ENCODE measurements at places on chromosomes 11 and 22. TPM values are rescaled to one million over a fixed set of nuclear protein-coding genes. Genes with fewer than 3 reads are reported as not detected.
A peak's percentile ranks its signal among the peaks of the same experiment; 100 is the strongest.

The SYVN1 gene
- total RNA-seq: 124 TPM

DNA sequence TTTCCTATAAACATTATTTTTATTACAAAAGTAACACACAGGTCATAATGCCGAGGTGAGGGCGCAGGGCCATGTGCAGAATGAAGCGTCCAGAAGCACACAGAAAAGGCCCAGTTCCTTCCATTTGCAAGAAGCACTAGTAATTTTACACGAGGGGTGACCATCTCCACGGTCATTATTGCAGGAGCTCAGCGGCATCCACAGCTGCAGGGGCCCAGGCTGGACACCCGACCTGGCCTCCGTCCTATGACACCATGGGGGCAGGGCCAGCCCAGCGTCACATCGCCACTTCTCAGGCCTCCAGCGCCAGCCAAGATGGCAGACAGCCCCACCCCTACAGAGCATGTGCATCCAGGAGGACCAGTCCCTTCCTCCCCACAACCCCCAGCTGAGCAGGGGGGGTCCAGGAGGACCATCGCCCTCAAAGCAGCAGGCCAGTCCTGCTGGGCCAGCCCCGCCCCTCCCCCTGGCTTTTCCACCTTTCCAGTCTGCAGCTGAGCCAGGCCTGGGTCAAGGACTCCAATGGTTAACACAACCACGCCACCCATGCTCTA, 3.5 kb downstream of the IGF2 start:
- H3K27me3 ChIP-seq: peaks cover 82% of the 10 kb centered on the region
- H3K4me3 ChIP-seq: no peak overlapping the region
- no peak for DNase-seq
- H3K36me3 ChIP-seq: no peaks in the 10 kb centered on the region
- H3K4me1 ChIP-seq: peaks cover 4% of the 10 kb centered on the region

GRCh38 chr11:2526808-2527381, 82.1 kb downstream of the KCNQ1 start:
- H3K27ac ChIP-seq: peak overlapping the region; percentile 79
- no peaks in the 10 kb centered on the region for H3K36me3 ChIP-seq
- H3K27me3 ChIP-seq: no peaks in the 10 kb centered on the region
- DNase-seq: peak; percentile 92

GRCh38 chr11:29018631-29019030, 910.4 kb downstream of the METTL15 start:
- DNase-seq: no peak
- H3K4me3 ChIP-seq: no peak overlapping the region
- H3K4me1 ChIP-seq: no peaks in the 10 kb centered on the region
- no peaks in the 10 kb centered on the region for H3K27me3 ChIP-seq

The RIMBP3C gene
- total RNA-seq: 2.0 TPM

DNA sequence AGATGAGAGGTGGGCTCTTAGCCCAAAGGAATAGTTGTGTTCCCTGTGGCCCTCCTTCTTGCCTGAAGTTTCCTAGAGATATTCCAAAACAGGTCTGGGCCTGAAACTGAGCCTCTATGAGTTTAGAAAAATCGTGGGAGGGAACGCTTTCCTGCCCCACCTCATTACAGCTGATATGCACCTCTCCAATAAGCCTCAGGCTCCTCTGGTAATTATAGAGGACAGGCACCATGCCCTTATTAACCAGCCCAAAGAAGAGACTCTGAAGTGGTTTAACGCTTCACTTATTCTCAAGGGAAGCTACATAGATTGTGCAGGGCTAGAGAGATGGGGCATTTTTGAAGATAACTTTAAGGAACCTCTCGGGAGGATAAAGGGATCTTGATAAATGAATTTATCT, 3.4 kb upstream of the MPZL2 start:
- H3K4me3 ChIP-seq: no peak overlapping the region
- H3K27ac ChIP-seq: no peak overlapping the region
- DNase-seq: no peak
- no peaks in the 10 kb centered on the region for H3K36me3 ChIP-seq

The NEFH gene
- 1.6 TPM for total RNA-seq

The ISX gene
- not detected for total RNA-seq

GRCh38 chr11:103170865-103171264, 61.6 kb downstream of the DYNC2H1 start:
- no peaks in the 10 kb centered on the region for H3K4me1 ChIP-seq
- H3K27ac ChIP-seq: no peak overlapping the region
- peaks cover 3% of the 10 kb centered on the region for H3K36me3 ChIP-seq
- no peak for DNase-seq

The AAMDC gene
- 22.4 TPM for total RNA-seq

DNA sequence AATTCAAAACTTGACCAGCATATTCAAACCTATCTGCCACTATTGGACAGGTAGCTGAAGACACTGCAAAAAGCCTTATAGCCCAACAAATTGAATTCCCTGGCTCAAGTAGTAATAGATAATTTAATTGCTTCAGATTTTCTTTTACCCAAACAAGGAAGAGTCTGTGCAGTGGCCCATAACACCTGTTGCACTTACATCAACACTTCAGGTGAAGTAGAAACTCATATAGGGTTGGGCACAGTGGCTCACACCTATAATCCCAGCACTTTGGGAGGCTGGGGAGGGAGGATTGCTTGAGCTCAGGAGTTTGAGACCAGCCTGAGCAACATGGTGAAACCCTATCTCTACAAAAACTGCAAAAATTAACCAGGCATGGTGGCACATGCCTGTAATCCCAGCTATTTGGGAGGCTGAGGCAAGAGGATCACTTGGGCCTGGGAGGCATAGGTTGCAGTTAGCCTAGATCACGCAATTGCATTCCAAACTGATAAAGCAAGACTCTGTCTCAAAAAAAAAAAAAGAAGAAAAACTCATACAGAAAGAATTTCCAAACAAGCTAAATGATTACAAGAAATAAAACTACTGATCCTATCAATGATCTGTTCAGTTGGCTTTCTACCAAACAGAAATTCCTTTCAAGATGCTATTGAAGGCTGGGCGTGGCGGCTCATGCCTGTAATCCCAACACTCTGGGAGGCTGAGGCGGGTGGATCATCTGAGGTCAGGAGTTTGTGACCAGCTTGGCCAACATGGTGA, 9.5 kb downstream of the FOLR3 start:
- no peaks in the 10 kb centered on the region for H3K27me3 ChIP-seq
- no peak overlapping the region for H3K4me3 ChIP-seq
- no peaks in the 10 kb centered on the region for H3K4me1 ChIP-seq

DNA sequence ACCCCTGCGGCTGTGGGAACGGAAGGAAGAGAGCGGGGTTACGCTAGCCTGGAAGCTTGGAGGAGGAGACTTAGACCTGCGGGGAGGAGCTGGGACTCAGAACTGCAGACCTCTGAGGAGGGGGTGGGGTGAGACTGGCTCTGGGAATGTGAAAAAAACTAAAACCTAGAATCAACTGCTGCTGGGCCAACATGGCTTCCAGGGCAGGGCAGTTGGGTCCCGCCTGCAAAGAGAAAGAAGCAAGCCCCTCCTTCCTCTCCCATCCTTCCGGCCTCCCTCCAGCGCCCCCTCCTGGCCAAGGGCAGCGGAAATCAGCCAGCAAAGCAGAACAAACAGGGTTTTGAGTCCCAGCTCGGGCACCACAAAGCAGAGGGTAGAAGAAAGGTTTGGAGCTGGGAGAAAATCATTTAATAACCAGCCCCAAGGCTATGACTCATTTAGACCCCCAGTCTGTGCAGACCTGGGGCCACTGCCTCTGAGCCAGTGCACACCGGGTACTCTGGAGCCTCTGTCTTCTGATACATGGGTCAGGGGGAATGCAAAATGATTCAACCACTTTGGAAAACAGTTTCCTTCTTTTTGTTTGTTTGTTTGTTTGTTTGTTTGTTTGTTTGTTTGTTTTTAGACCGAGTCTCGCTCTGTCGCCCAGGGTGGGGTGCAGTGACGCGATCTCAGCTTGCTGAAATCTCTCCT, 7.3 kb upstream of the NCF4 start:
- no peaks in the 10 kb centered on the region for H3K36me3 ChIP-seq
- peak; percentile 96 for DNase-seq
- H3K4me3 ChIP-seq: peak overlapping the region; percentile 15
- H3K27ac ChIP-seq: peak overlapping the region; percentile 30

DNA sequence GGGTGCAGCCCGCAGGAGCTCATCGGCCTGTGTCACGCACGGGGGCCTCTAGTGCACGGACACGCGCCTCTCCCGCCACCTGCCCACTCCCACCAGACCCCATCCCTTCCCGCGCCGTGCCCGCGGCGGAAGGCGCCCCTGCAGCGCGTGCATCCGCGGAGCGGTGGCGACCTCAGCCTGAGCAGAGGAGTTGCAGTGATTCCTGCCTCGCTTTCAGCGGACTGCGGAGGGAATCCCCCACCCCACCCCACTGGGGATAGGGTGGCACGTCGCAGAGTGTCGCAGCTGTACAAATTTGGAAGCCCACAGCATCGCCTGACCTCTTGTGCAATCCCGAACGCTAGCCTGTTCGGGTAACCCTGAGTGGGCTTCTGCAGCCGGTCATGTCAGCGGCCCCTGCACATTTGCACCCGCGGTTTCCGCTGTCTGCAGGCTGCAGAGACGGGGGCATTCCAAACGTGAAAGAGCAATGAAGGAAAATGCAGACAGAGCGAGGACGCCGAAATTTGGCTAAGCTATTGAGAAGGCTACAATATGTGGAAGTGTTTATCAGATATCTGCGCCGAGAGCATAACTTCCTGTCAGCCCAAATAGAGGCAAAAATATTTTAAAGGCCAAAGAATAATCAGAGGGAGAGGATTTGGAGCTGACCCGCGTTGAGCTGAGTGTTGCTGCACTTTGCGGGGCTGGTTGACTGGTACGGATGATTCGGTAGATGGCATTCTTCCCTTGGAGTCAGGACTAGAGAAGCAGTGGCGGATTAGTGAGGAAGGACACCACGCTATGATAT, 617 bp upstream of the ARHGAP20 start:
- H3K27me3 ChIP-seq: peaks cover 40% of the 10 kb centered on the region
- no peak for DNase-seq
- peak overlapping the region; percentile 48 for H3K27ac ChIP-seq
- H3K36me3 ChIP-seq: no peaks in the 10 kb centered on the region
- H3K4me3 ChIP-seq: peak overlapping the region; percentile 71

The TRIM48 gene
- not detected for total RNA-seq

- no peak overlapping the region for H3K4me3 ChIP-seq
- no peak for DNase-seq
- no peak overlapping the region for H3K27ac ChIP-seq
- H3K4me1 ChIP-seq: no peaks in the 10 kb centered on the region
These were observed 2.0 kb downstream of the SLC6A5 start for GRCh38 chr11:20601221-20601914.

DNA sequence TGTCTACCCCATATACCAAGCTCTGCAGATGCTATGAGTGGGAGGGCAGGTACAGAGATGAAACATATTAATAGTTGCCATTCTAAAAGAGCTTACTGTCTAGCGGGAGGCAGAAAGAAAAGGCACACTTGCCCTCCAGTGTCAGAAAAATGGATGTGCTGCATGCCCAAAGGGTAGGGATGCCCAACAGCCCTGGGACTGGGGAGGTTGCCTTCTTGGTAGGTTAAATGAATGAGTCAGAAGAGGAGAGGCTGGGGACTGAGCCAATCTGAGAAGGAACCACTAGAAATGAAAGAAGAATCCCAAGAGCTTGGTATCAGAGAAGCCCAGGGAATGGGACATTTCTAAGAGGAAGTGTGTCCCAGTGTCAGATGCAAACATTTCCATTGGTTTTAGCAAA, 1.2 kb downstream of the BIRC3 start:
- DNase-seq: peak; percentile 69
- H3K4me1 ChIP-seq: peaks cover 76% of the 10 kb centered on the region
- H3K27me3 ChIP-seq: no peaks in the 10 kb centered on the region
- H3K36me3 ChIP-seq: peaks cover 20% of the 10 kb centered on the region
- peak overlapping the region; percentile 83 for H3K4me3 ChIP-seq

The CYP2D6 gene
- total RNA-seq: 1.5 TPM

GRCh38 chr11:106917973-106918372, 100.3 kb downstream of the GUCY1A2 start:
- no peak overlapping the region for H3K27ac ChIP-seq
- H3K4me1 ChIP-seq: no peaks in the 10 kb centered on the region
- DNase-seq: no peak
- H3K4me3 ChIP-seq: no peak overlapping the region
- no peaks in the 10 kb centered on the region for H3K36me3 ChIP-seq

The PRR5L gene
- 126 TPM for total RNA-seq

DNA sequence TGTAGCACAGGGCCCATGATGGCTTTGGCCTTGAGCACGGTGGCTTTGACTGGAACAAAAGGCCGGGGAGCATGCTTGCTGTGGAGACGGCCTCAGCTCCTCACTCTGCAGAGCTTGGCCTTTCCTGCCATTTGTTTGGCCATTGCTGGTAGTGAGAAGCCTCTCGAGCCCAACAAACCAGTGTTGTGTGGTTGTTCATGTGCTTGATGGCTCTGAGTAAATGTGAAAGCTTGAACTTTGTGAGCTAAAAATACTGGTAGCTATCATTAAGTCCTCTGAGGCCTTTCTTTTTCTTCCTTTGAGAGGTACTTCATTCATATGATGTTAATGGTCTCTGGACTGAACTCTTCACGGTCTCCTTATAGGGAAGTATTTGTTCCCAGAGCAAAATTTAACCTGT, 39.6 kb downstream of the NAT10 start:
- H3K36me3 ChIP-seq: peaks cover 96% of the 10 kb centered on the region
- H3K27me3 ChIP-seq: no peaks in the 10 kb centered on the region
- no peak overlapping the region for H3K27ac ChIP-seq
- peaks cover 14% of the 10 kb centered on the region for H3K4me1 ChIP-seq
- no peak for DNase-seq

DNA sequence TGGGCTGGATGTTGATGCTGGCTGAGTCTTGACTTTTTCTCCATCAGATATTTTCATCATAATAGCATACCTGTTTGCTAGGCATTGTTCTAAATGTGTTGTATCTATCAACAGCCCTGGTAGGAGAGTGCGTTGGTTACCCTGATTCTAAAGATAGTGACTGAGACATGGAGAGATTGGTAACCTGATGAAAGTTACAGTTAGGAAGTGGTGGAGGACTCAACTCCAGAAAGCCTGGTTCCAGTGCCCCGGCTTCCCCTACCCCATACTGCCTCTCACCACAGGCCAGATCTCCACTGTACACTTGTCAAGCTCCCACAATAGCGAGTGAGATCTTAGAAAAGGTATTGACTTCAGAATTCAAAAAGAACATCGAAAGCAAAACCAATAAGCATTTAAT, 22.8 kb upstream of the RELT start:
- no peaks in the 10 kb centered on the region for H3K4me1 ChIP-seq
- no peaks in the 10 kb centered on the region for H3K36me3 ChIP-seq
- no peak overlapping the region for H3K27ac ChIP-seq
- no peaks in the 10 kb centered on the region for H3K27me3 ChIP-seq
- no peak for DNase-seq
- H3K4me3 ChIP-seq: no peak overlapping the region

The SGSM1 gene
- 0.37 TPM for total RNA-seq

DNA sequence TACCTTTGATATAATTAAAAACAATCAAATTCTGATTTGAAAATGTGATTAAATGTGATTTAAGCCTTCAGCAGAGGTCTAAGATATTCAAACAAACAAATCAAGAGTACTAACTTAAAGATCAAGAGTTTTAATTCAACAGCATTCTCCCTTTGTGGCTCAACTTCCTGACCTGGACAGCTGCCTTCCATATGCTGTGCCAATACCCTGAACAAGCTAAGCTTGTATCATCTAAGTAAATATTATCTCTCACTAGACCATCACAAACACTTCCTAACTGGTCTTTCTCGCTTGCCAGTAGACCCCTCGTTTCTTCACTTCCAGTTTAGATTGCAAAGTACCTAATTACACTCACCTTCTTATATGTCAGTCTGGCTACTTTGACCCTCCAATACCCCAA, 35.9 kb upstream of the P4HA3 start:
- H3K4me3 ChIP-seq: no peak overlapping the region
- H3K27me3 ChIP-seq: no peaks in the 10 kb centered on the region
- no peaks in the 10 kb centered on the region for H3K36me3 ChIP-seq
- no peaks in the 10 kb centered on the region for H3K4me1 ChIP-seq
- DNase-seq: no peak
- H3K27ac ChIP-seq: no peak overlapping the region

The FAR1 gene
- total RNA-seq: 78.9 TPM

The ELF5 gene
- 3.8 TPM for total RNA-seq

The KRTAP5-8 gene
- not detected for total RNA-seq

Data from spleen (tissue), 13 donors.